ENCODE measurements at places on chromosomes 3 and 15. TPM values are rescaled to one million over a fixed set of nuclear protein-coding genes. Genes with fewer than 3 reads are reported as not detected.

Gene PLSCR5
- not detected for total RNA-seq

Gene TTLL13
- total RNA-seq = 0.48 TPM

Gene FMN1
- total RNA-seq = 0.37 TPM

Gene NRROS
- total RNA-seq = not detected

Gene GOLGA6B
- not detected for total RNA-seq

Gene CPLX3
- total RNA-seq = not detected

Gene TGM4
- total RNA-seq = 0.08 TPM

Gene DCLK3
- not detected for total RNA-seq

Gene NUDT16
- total RNA-seq = 6.5 TPM

Gene GLCE
- total RNA-seq = 22.0 TPM

All from A549 treated with CpdA at 1 μM for 4 hours (cell line).